ENCODE measurements at places on chromosomes 6 and 20.

DNA sequence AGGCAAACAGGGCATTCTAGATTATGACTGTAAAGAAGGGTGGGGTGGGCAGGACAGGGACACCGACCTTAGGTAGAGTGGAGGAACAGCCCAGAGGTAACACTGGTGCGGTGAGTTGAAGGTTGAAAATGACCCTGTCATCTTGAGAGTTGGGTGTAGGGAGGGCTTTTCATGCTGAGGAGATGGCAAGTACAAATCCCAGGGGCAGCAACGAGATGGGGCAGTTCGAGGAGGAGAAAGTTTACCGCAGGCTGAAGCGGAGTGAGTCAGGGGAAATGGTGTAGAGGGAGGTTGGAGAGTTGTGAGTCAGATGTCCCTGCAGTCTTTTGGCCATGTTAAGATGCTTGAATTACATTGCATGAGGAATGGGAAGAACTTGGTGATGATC, 101.1 kb downstream of the HIVEP1 start:
- DNase-seq: peak; percentile 91

DNA sequence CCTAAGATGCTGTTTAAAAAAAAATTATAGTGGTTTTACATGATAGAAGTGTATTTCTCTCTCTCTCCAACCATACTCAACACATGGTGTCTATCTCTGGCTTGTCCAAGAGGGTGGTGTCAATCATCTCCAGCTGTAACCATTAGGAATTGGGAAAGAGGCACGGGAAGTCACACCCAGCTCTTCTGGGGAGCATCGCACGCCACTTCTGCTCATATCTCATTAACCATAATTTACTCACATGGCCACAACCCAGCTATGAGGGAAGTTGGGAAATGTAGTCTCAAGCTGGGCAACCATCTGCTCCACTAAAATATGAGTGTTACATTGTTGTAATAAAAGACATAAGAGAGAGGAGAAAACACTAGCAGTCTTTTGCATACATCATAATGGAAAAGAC, 30.4 kb upstream of the TSHZ2 start:
- DNase-seq: no peak

- no peak for DNase-seq
Measured at GRCh38 chr6:25058941-25059340, 123.2 kb upstream of the RIPOR2 start.

DNA sequence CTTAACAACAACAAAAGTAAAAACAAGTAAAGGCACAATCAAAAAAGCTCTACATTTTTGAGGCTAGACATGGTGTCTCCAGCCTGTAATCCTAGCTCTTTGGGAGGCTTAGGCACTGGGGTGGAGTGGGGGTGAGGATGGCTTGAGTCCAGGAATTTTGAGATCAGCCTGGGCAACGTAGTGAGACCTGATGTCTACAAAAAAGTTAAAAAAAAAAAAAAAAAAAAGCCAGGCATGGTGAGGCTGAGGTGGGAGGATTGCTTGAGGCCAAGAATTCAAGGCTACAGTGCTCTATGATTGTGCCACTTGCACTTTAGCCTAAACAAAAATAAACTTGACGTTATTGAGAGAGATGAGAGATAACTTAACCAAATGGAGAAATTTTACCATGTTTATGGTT, 60.1 kb downstream of the QKI start:
- DNase-seq: no peak

- DNase-seq: no peak
Measured at GRCh38 chr6:51494342-51494741, 593.1 kb downstream of the PKHD1 start.

- peak; percentile 25 for DNase-seq
Measured at GRCh38 chr6:141482796-141483597, 649.7 kb upstream of the GJE1 start.

DNA sequence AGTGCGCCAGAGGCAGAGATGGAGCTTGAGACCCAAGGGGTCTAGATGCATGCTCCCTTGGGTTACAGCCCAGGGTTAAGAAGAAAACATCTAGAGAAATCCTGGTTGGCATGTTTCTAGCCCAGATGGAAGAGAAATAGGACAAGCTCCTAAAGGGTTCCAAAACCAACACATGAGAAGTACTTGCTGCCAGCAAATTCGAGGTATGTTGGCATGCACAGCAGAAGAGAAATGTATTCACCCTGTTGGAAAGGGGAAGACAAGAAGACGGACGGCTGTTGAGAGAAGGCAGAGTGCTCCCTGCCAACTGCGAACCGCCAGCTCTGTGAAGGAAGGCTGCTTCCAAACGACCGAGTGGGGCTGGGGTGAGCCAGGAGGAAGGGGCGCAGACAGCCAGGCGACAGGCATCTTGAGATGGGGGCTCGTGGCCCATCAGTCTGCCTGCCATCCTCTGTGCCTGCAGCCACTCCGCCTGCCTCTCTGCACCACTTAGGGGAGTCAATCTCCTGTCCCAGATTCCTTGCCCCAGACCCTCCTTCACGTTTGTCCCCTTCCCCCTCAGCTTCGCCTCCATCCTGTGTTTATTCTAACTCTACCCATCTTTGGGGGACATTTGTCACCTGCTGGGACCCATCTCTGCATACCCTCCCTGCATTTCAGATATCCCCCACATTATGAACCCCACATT, 249.2 kb downstream of the CDC5L start:
- DNase-seq: no peak

GRCh38 chr6:146445233-146445632, 98.4 kb upstream of the RAB32 start:
- no peak for DNase-seq

DNA sequence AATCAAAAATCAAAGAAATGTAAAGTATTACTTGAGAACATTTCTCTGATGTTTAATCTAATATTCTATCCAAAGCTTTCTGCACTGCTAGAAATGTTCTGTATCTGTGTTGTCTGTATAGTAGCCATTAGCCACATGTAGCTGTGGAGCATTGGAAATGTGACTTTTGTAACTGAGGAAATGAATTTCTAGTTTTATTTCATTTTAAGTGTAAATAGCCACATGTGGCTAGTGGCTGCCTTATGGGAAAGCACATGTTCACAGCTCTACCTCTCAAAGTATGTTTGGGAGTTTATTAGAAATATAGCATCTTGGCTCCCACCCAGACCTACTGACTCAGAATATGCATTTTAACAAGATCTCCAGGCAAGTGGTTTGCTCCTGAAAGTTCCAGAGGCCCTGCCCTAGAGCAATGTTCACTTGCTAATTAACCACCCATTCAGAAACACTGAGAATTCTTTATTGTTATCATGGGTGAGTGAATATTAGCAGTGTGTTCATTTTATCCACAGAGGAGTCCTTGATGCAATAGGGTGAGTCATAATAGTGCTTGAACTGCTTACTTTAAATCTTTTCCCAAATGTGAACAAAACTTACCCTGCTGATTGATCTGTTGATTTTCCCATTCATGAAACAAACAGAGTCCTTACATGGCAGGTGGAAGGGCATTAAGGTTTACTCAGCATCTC, 282.7 kb downstream of the PLCB1 start:
- DNase-seq: peak; percentile 19

Data from brain microvascular endothelial cell (primary cell).